ENCODE measurements at places on chromosomes 4 and X.

GRCh38 chr4:85787133-85787532 is 312.2 kb downstream of the ARHGAP24 start:
- no peak for DNase-seq

DNA sequence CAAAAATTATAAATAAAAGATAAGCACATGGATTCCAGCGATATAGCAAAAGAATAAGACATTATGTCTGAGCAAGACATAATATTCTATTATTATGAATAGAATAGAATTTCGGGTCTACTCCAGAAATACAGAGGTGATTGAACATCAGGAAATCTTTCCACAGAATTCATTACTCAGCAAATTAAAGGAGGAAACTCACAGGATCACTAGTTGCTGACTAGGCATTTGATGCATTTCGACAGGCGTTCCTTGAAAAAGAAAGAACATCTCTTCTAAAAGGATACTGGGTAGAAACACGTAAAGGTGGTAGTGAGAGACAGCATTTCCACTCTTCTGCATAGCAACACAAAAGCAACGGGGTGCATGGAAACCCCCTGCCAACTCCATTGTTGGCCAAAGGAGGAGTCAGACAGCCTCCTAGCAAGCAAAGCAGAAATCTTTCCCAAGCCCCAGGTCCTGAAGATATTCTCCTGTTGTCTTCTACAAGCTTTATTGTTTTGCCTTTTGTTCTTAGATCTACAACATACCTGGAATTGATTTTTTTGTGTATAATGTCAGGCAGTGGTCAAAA is 14.3 kb upstream of the PDZD4 start:
- DNase-seq = no peak

GRCh38 chrX:80602036-80602860 is 182.0 kb downstream of the TENT5D start:
- DNase-seq = no peak

GRCh38 chr4:152169683-152170082 is 366.2 kb downstream of the FBXW7 start:
- DNase-seq = no peak

GRCh38 chrX:44291468-44292092 is 51.9 kb downstream of the EFHC2 start:
- no peak for DNase-seq

DNA sequence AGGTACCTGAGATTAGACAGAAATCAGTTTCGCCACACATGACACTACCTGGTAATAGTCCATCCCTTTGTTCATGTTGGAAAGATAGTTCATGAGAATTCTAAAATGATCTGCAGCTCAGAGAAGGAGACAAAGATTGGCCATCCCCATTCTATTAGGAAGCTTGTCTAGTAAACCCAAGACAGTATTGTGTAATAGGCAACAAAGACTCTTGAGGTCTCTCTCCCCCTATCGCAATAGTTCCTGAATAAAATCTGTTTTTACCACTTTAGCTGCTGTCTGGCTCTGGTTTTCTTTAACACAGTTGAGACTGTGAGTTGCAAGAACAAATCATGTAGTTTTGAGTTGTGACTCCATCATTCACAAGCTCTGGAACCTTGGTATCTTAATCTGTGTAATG is 14.8 kb upstream of the BBS7 start:
- DNase-seq = no peak

GRCh38 chrX:148815218-148815961 is 315.0 kb downstream of the AFF2 start:
- no peak for DNase-seq

DNA sequence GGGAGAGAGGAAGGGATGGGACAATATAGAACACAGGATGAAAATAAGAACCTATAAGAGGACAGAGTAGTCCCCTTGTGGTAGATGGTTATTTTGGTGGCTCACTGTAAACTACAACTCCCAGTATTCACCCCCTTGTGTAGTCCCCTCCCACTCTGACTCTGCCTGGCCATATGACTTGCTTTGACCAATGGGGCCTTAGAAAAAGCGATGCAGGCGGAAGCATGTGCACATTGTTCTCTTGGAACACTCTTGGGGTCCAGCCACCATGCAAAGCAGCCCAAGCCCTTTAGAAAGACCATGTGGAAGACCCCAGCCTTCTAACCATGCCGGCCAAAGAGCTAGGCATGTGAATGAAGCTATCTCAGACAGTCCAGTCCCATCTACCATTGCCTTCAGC is 415.0 kb downstream of the BCOR start:
- no peak for DNase-seq

GRCh38 chr4:8847331-8847730 is 24.3 kb downstream of the HMX1 start:
- DNase-seq = no peak

DNA sequence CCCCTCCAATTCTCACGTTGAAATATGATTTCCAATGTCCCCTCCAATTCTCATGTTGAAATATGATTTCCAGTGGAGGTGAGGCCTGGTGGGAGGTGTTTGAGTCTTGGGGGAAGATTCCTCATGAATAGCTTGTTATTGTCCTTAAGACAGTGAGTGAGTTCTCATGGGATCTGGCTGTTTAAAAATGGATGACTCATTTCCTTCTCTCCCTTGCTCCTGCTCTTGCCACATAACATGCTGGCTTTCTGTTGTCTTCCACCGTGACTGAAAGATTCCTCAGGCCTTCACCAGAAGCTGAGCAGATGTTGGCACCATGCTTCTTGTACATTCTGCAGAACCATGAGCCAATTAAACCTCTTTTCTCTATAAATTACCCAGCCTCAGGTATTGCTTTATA is 346.8 kb upstream of the TECRL start:
- no peak for DNase-seq

- no peak for DNase-seq
Measured at GRCh38 chr4:98512918-98513317, 145.5 kb downstream of the TSPAN5 start.

- DNase-seq = no peak
Measured at GRCh38 chr4:185997296-185997695, 71.7 kb upstream of the TLR3 start.

DNA sequence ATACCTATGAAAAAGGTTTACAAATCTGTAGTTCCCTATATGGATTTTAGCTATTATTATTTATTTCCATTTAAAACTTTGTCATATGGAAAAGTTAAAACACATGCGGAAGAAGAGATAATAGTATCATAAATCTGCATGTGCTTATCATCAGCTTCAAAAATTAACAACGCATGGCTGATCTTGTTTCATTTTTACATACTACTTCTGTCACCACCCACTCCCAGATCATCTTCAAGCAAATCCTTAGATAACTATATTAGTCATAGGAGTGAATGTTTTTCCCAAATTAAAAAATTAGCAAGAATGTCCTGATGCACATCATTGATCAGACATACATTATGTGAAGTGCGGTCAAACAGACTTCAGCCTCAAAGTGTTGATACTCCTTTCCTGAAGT is 24.6 kb upstream of the MOB1B start:
- no peak for DNase-seq

DNA sequence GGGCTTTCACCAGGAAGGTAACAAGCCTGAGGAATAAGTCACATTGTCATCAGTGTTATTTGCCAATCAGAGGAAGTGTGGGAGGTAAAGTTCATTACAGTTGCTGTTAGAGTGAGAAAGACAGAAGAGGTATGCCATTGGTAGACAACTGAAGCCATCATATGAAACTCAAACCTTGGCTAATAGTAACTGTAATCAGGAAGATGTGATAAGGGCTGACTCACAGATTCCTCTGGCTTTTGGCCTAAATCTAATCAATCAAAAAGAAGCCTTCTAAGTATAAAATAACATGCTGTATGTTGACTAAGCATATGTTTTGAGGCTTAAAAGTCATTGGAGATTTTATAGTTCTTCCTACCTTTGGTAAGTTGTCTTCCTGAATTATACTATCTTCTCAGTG is 242.8 kb downstream of the PCDH7 start:
- DNase-seq = no peak
